ENCODE measurements at places on chromosomes 7 and 10. TPM values are rescaled to one million over a fixed set of nuclear protein-coding genes. Genes with fewer than 3 reads are reported as not detected.
A peak's percentile ranks its signal among the peaks of the same experiment; 100 is the strongest.

The PCGF5 gene
- total RNA-seq, result 11.2 TPM

The RPEL1 gene
- not detected for total RNA-seq

The COBL gene
- total RNA-seq, result 0.41 TPM

The CPVL gene
- total RNA-seq, result 32.9 TPM

The PSD gene
- total RNA-seq, result 37.4 TPM

The SLC39A12 gene
- total RNA-seq, result not detected

DNA sequence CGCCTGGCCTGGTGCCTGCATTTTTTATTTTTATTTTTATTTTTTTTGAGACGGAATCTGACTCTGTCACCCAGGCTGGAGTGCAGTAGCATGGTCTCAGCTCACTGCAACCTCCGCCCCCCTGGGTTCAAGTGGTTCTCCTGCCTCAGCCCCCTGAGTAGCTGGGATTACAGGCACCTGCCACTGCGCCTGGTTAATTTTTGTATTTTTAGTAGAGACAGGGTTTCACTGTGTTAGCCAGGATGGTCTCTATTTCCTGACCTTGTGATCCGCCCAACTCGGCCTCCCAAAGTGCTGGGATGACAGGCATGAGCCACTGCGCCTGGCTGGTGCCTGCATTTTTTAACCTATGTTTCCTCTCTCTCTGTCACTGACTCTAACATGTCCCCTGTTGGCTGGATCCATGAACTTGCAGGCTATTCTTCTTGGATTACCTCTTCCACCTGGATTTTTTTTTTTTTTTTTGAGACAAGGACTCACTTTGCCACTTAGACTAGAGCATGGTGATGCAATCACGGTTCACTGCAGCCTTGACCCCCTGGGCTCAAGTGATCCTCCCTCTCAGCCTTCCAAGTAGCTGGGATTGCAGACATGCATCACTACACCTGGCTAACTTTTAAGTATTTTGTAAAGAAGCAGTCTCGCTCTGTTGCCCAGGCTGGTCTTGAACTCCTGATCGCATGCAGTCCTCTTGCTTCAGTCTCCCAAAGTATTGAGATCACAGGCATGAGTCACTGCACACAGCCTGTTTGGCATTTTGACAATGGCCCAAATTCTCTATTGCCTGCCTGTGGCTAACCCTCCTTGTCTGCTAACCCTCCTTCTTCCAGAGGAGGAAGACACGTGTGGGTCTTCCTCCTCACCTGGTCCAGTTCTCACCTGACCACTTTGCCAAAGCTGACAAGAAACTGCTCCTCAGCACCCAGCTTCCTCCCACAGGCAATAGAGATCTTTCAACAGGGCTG lies 23.0 kb upstream of the PRPF18 start:
- DNase-seq, result no peak

GRCh38 chr10:115937768-115938056 lies 335.3 kb downstream of the GFRA1 start:
- no peak for DNase-seq

- no peak for DNase-seq
These were observed 80.4 kb upstream of the GPR26 start for GRCh38 chr10:123585477-123586445.

- DNase-seq, result no peak
These were observed 30.0 kb downstream of the DGKI start for GRCh38 chr7:137816696-137817320.

- DNase-seq, result no peak
These were observed 47.4 kb upstream of the CAMK2B start for GRCh38 chr7:44372560-44373417.

DNA sequence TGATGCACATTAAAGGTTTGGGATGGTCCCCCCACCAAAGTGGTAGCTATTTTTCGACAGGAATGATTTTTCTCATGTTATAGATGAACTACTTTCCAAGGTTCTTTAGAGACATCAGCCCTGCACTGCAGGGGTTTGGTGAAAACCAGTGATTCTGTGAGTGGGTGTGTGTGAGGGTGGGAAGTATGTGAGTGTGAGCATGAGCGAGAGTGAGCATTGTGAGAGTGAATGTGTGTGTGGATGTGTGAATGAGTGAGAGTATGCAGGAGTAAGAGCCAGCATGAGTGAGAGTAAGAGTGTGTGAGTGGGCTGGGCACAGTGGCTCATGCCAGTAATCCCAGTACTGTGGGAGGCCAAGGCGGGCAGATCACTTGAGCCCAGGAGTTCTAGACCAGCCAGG lies 75.0 kb downstream of the GOLGA7B start:
- DNase-seq, result no peak

GRCh38 chr7:143391462-143392404 lies 10.6 kb downstream of the ZYX start:
- no peak for DNase-seq

DNA sequence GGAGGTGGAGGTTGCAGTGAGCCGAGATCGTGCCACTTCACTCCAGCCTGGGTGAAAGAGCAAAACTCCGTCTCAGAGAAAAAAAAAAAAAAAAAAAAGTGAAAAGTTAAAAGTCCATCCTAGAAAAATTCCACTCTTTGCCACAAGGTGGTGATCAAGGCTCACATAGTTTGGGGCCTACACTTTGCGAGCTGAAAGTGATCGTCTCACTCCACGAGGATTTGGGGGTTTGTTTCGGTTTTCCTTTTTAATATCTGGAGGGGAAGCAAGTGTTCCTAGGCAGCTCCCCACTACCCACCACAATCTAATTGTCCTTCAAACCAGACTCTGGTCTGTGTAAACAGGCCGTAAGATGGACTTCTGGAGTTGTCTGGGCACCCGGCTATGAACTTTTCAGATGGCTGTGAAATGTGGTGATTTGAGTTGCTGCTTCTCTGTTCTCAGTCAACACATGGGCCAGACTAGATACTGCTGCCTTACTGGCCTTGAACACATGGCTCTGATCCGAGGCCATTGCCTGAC lies 27.1 kb downstream of the PRLHR start:
- DNase-seq, result peak; percentile 65

DNA sequence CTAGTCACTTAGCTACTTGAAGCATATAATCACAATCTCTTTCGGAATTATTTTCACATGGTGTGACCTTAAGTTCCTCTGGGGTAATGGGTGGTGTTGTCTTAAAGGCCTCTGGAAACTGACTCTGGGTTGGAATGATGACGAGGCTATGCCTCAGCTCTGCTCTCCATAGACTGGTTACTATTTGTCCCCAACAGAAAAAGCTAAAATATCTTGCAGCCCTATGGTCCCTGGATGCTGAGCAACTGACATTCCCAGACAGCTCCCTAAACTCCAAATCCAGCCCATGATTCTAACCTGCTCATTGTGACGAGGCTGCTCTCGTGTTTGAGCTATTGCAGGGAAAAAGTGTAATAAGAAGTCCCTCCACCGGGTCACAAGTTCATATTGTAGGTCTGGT lies 51.6 kb downstream of the HBP1 start:
- DNase-seq, result no peak

GRCh38 chr7:78510580-78511188 lies 712.1 kb downstream of the PHTF2 start:
- peak; percentile 45 for DNase-seq

DNA sequence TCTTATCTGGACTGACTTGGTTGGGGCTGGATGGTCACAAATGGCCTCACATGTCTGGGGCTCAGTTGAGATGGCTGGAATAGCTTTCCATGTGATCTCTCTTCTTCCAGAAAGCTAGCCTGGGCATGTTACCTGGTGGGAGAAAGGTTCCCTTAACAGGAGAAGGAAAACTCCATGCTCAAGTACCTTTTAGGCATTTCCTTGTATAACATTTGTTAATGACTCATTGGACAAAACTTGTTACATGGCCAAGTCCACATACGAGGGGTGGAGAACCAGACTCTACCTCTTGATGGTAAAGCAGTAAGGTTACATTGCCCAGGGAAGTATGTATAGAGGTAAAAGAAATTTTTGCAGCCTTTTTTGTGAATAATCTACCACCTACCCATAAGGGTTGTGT lies 826.4 kb downstream of the LRMDA start:
- no peak for DNase-seq

DNA sequence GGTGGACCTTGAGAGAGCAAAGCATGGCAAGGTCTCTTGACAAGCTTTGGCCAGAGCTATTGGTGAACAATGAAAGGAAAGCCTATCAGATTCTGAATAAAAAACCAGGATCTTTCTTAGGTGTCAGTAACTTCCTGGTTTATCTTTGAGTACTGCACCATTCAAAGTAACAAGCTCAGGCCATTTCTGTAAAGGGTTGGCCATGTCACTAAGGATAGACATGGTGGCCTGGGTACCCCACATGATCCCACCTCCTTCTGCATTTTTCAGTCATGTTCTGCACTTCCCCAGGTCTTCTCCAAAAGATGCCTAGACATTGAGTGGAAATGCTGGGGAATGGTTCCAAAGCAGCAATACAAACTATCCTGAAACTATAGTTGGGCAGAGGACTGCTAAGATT lies 242.0 kb downstream of the ARHGAP12 start:
- no peak for DNase-seq

DNA sequence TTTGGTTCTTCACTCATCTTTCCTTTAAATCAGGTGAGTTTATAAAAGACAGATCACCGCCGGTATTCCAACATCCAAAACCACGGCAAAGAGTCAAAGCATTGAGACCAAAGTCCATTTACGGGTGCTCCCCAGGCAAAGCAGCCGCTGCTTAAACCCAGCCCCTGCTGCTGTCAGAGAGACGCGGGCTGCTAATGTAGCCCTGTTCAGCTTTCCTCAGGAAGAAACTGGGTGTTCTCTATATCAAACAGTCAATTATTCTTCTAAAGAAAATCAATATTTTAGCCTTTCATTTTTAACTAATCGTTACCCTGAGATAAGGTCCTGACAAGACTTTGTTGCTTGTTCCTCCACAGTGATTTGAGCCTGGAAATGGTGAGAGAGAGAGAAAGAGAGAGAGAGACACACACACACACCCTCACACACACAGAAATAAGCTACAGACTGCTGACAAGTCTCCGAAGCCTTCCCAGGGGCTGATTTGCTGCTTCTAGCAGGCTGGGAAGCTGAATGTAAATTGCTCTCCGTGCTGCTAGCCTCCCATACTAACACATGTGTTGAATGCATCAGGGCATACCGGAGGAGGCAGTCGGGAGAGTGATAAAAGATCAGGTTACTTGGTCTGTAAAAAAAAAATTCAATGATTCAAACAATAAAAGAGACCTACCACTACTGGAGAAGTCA lies 183.0 kb upstream of the ANK3 start:
- DNase-seq, result peak; percentile 7

DNA sequence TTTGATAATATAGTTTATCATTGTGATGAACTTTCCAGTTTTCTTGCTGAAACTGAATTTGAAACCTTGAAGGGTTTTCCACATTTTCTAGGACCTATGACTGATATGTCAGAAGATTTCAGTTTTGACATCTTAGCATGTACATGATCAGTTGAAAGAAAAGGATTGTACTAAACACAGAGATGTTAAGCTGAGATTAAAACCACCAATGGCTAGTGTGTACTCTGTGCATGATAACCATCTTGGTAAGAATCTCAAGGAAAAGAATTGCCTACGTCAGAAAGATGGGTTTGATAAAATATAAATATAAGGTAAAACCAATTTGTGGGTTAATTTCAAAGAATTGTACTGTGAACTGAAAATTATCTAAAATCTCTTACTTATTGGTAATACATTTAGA lies 776.4 kb downstream of the GATA3 start:
- no peak for DNase-seq
